Ureter (tissue), 1 donor: ENCODE measurements at places on chromosomes 13 and 19. TPM values are rescaled to one million over a fixed set of nuclear protein-coding genes. Genes with fewer than 3 reads are reported as not detected.

GRCh38 chr19:19094513-19094912, 30.7 kb downstream of the SLC25A42 start:
- DNase-seq, result no peak

The TMED1 gene
- 13.3 TPM for total RNA-seq

GRCh38 chr13:73722120-73722519, 412.1 kb downstream of the KLF12 start:
- DNase-seq, result no peak

DNA sequence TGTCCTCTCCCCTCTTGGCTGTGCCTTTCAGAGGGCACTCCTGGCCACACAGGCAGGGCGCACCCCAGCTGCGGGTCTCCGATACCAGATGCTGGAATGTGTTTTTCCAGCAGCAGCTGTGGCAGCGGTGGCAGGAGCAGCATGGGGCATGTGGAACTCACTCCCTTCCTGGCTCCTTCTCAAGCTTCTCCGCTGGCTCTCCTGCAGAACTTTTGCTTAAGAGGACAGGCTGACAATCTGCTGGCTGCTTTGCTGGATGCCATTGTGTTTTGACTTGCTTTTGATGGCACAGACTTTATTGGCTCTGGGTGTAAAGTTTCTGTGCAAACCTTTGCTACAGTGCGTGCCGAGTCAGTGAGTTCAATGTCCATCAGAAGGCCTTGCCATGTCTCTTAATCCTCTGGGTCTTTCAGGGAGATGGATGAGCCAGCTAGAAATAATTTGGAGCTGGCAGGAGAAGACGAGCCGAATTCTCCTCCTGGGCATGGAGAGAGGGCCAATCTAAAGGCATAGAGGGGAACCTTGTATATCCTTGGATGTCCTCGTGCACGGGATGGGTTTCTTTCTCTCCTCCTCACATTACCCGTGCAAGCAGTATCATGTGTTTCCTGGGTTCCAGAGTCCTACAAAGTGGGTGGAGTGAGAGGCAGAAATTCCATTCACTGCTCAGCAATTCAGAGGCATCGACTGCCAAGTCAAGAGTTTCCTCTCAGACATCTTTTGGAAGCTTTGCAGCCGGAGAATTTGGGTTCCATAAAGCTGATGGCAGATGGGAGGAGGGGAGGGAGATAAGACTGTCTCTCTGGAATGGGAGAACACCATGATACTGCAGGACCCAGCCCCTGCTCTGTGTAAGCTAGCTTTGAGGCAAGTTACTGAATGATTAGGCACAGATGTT, 231.2 kb downstream of the FGF9 start:
- no peak for DNase-seq

DNA sequence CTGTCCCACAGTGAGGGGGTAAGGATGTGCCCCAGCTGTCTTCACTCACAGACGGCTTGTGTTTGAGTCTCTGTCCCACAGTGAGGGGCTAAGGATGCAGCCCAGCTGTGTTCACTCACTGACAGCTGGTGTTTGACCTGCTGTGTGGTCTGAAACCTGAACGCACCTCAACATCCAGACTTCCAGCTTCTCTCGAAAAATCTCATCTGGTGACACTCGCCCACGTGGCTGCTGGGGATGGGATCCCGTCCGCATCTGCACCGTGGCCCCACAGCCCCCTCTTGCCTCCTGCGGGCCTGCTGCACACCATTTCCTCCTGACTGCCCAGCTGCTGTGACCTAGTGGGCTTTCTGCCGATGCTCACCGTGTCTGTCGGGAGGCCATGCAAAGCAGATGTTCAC, 27.3 kb downstream of the CHAF1A start:
- DNase-seq, result no peak
